ENCODE measurements at places on chromosomes 3 and 15.

DNA sequence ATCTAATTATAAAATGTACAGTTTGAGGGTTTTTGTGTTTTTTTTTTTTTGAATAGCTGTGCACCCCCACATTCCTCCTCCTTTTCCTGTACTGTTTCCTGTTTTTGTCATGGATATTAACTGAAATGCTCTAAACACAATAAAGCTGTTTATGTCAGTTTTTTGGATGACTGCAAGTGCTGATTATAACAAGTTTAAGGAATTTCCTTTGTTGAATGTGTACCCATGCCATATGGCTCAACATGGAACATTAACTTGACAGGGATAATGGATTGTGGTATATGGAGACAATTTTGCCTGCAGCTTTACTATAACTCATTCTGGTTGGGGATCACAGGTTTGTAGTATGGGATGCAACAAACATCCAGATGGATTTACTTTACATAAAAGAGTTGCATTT lies 216.4 kb downstream of the TCF12 start:
- DNase-seq: peak; percentile 75

DNA sequence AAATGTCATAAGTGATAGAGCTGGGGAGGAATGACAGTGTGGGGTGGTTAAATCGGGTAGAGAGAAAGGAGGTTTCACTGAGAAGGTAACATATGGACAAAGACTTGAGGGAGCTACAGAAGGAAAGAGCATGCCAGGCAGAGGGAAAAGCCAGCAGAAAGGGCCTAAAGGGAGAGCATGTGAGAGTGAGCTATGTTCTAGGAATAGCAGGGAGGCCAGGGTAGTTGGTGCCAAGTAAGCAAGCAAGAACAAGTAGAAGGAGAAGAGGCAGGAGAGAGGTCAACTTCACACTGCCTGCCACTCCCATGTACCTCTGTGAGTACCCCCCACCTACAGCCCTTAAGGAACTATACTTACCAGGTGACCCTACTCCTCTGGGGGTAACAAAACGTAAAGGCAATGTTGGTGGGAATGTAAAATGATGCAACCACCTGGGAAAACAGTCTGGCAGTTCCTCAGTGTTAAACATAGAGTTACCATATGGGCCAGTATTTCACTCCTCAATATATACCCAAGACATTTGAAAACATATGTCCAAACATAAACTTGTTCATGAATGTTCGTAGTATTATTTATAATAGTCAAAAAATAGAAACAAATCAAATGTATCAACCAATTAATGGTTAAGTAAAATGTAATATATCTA lies 67.6 kb downstream of the SFMBT1 start:
- DNase-seq: no peak

DNA sequence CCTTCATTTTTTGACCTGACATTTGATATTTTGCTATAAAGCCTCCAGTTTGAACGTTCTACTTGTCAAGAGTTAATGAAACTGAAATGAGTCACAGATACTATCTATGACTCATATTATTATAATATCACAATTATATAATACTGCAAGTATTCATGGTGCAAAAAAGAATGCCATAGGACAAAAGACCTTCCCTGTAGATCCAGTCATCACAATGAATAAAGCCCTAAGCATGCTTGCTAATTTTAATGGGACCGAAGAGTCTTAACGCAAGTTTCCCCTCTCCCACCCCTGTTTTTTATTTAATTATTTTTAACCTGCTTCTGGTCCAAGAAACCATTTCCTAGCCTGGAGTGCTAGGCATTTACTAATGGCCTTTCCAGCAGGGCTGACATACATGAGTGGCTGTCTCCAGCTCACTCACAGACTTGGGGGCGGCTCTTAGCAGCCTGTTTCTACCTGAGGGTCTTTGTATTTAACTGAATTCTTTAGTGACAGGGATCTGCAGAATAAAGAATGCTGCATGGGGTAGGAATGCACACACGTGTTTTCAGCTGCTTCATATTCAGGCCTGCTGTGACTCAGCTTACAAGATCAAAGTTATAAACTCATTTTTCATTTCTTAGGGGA lies 61.2 kb downstream of the THBS1 start:
- peak; percentile 62 for DNase-seq

DNA sequence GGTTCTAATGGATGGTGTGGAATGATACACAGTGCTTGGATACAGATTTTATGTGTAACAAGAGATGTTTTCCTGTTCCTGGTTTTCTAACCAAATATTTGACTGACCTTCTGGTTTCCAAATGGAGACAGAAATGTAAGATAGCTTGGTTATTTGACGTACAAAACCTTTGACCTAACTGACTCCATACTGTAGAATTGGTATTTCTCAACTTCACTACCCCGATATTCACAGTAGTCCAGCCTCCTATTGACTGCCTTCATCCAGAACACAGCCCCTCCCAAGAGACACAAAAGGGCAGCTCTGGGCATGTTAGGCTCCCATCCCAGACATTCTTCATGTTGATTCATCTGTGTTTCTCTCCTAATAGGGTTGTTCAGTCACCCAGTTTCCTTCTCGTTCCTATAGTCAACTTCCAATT lies 33.4 kb downstream of the MYO1E start:
- DNase-seq: peak; percentile 45

GRCh38 chr3:117844676-117845075 lies 1135.1 kb downstream of the TUSC7 start:
- DNase-seq: no peak

DNA sequence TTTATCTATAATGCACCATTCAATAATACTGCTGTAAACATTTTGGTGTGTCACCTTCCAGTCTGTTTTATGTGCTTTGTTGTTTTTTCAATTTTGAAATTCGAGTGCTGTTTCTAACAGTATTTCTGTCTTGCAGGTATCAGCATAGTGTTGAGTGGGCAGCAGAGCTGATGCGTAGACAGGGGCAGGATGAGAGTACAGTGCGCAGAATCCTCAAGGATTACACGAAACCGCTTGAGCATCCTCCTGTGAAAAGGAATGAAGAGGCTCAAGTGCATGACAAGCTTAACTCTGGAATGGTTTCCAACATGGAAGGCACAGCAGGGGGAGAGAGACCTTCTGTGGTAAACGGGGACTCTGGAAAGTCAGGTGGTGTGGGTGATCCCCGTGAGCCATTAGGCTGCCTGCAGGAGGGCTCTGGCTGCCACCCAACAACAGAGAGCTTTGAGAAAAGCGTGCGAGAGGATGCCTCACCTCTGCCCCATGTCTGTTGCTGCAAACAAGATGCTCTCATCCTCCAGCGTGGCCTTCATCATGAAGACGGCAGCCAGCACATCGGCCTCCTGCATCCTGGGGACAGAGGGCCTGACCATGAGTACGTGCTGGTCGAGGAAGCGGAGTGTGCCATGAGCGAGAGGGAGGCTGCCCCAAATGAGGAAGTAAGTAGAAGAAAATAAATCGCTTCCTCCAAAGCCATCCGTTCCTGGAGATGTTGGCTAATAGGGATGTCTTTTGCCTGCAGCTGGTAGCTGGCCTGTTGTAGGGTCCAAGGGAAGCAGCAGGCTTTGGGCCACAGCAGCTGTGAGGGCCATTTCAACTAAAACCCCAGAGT lies 19.1 kb downstream of the TSEN2 start:
- no peak for DNase-seq

GRCh38 chr15:79816571-79816970 lies 80.2 kb downstream of the MTHFS start:
- DNase-seq: no peak

- no peak for DNase-seq
These were observed 11.6 kb upstream of the EPHB3 start for GRCh38 chr3:184549796-184550577.

DNA sequence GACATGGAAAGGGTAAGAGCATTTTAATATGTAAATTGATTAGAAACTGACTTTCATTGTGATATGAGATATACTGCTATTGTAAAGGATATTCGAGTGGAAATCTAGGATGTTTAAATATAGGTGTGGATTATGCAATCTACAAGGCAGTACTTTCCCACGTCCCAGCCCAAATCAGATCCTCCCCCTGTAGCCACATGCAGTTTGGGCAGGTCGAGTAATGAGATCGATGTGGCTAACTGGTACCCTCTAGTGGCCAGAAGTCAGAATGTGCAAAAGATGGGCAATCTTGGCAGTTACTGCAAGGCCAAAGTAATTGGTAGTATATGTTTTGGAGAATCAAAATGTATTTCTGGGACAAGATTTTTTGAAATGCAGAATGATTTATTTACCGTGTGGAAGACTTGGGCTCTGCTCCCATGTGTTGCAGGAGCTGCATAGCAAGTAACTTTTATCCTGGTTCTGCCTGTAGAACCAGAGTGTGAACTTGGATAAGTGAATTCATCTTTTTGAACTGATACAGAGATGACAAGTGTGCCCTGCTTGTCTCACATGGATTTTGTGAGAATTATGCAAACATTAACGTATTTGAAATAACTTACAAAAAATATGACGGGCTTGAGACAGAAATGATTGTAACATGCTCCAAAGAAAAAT lies 94.5 kb upstream of the ADAMTSL3 start:
- DNase-seq: peak; percentile 80
